ENCODE measurements at places on chromosomes 6 and 20. TPM values are rescaled to one million over a fixed set of nuclear protein-coding genes. Genes with fewer than 3 reads are reported as not detected.

NPEPL1 gene
- total RNA-seq = 28.2 TPM

DUSP15 gene
- not detected for total RNA-seq

UBR2 gene
- 38.6 TPM for total RNA-seq

RNF144B gene
- 0.62 TPM for total RNA-seq

SALL4 gene
- 0.25 TPM for total RNA-seq

TRIM15 gene
- not detected for total RNA-seq

ABHD12 gene
- 48.1 TPM for total RNA-seq
